ENCODE measurements at places on chromosomes 3 and 15.

DNA sequence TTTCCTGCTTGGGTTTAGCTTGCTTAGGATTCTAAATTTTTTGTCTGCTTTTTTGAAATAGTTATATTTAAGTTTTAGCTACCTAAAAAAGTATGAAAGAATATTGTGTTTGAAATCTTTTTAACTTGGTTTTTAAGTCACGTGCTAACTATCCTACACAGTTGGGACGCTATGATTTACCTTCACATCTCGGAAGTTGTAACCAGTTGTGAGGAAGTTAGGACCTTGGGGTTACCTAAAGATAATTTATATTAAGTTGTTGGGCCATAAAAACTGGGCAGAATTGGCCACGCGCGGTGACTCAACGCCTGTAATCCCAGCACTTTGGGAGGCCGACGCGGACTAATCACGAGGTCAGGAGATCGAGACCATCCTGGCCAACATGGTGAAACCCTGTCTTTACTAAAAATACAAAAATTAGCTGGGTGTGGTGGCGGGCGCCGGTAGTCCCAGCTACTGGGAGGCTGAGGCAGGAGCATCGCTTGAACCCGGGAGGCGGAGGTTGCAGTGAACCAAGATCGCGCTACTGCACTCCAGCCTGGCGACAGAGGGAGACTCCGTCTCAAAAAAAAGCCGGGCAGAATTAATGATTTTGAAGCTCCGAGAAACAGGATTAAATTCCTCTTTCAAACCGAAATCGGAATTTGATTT is 1.0 kb downstream of the ZFAND6 start:
- DNase-seq, result no peak

DNA sequence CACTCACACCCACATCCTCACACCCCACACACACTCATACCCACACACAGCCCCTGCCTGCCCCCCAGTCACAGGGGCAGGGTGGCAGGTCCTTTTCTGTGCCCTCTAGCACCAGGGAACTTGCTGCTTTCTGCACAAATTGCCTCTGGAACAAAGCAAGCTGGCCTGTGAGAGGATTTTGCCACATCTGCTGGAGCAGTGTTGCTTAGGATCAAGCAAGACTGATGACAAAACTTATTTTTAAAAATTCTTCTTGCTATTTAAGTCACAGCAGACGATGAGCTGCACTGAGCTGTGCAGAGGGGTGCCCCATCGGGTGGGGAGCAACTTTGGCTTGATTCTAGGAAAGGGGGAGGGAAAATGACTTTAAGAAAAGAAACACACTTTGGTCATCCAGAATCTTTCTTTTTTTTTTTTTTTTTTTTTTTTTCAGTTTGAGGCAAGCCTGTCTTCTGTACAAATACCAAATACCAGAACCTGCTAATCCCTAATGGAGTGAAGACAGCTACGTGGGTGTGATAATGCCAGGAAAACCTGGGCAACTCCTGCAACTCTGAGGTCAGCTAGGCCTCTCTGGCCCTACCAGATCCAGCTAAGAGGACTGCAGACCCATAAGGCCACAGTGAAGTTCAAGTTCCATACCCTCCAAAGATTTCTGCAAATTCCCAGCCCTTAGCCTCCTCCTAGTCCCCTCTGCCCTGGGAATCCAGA is 195.3 kb downstream of the ABHD5 start:
- no peak for DNase-seq

GRCh38 chr3:189727898-189728297 is 96.7 kb downstream of the TP63 start:
- DNase-seq, result no peak

GRCh38 chr15:82802497-82802896 is 3.4 kb downstream of the FSD2 start:
- DNase-seq, result no peak

- DNase-seq, result no peak
These were observed 54.8 kb upstream of the OXTR start for GRCh38 chr3:8824238-8824637.

DNA sequence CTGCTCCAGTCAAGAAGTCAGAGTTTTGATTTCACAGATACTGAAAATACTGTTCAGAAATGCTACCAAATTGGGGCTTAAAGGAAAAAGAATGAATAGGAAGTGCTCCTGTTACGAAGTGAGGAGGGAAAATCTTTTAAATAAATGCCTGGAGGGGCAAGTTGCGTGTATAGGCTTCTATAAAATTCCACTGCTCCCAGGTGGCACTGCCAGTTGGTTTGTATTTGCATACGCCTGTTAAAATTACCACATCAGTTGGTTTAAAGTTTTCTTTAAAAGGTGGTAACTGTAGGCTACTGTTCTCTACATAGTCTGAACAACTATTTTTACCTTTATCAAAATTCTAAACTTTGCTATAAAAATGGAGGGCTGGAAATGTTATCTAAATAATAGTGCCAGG is 123.5 kb downstream of the DLG1 start:
- DNase-seq, result no peak

GRCh38 chr3:127888564-127889107 is 26.4 kb upstream of the KBTBD12 start:
- no peak for DNase-seq

DNA sequence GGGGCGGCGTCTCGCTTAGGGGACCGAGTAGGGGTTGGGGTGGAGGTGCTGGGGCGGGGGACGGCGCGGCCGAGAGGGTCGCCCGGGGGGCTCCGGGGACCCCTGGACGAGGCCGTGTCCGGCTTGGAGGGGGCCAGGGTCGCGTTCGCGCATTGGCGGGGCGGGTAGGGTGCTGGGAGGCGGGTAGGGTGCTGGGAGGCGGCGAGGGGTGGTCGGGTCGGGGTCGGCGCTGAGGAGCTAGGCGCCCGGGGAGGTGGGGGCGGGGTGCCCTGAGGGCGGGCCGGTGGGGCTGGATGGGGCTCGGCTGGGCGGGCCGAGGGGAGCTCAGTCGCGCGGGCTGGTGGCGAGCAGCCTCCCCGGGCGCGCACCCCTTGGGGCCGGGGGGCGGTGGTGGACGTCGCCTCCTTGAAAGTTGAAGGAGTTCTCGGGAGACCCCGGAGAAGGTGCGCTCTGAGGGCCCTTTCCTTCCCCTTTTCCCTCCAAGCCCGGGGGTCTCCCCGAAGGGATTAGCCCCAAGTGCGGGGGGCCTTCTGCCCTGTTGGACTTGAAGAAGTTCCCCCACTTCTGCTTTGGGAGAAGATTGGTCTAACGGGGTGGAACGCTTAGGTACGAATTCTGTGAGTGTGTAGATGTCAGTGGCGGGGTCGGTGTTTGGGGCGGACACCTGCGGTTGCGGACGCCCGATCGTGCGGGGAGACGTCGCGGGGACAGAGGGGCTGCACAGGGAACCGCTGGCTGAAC is 543 bp downstream of the MEF2A start:
- no peak for DNase-seq

DNA sequence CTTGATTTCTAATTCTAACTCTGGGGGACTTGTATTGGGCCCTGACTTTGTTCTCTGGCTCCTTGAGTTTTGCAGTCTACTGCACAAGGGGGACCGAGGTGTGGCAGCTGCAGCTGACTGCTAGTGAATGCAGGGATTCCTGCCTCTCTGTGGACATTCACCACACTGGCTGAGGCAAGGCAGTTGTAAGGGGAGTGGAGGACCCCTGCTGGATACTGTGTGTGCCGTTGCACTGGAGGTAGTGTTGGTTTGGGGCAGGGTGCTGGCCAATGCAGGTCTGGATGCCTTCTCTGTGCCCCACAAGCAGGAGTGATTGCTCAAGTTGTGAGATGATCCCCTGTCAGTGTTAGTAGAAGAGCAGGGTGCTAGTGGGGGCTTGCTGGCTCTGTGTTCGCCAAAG is 626.1 kb downstream of the SQOR start:
- DNase-seq, result no peak

- DNase-seq, result no peak
These were observed 52.9 kb upstream of the WNT7A start for GRCh38 chr3:13932578-13933295.

GRCh38 chr3:128932516-128933212 is 53.2 kb downstream of the ACAD9 start:
- DNase-seq, result no peak

- peak; percentile 29 for DNase-seq
These were observed 239.3 kb upstream of the C2CD4B start for GRCh38 chr15:62404194-62404985.

DNA sequence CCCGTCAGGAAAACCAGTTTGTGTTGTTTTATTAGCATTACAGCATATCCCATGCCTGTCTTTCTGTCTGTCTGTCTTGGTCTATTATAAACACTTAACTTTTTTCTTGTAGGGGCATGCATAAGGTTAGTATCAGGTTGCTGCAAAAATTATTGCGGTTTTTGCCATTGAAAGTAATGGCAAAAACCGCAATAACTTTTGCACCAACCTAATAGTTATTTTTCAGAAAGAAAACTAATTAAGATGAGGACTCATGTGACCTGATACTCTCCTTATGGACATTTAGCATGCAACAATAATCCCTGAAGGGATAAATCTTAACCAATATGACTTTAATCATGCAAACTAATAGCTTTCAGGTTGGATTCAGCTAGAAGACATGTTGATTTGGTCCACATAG is 326.7 kb upstream of the SUCLG2 start:
- DNase-seq, result no peak

- DNase-seq, result no peak
These were observed 32.6 kb downstream of the BLM start for GRCh38 chr15:90749754-90750153.

DNA sequence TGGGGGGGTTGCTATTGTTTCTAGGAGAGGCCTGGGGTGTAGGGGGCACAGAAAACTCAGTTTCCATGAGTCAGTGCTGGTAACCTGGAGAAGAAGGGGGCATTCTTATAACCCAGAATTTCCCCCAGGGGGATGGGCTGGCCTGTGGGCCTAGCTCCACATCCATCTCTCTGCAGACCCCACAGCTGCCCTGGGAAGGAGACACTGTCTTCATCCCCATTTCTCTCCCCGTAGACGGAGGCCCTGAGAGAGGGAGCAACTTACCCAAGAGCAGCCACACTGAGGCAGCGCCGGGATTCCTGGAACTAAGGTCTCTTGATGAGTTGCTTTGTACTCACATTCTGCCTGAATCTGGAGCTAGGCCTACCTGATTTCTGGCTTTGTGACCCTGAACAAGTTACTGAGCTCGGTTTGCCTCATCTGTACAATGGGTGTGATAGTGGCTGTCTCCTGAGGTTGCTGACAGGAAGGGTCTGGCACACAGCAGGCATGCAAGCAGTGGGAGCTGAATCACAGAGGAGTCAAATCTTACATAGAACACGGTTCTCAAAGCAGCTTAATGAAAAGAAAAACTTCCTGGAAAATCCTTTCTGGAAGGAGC is 55.0 kb upstream of the LCTL start:
- DNase-seq, result no peak

DNA sequence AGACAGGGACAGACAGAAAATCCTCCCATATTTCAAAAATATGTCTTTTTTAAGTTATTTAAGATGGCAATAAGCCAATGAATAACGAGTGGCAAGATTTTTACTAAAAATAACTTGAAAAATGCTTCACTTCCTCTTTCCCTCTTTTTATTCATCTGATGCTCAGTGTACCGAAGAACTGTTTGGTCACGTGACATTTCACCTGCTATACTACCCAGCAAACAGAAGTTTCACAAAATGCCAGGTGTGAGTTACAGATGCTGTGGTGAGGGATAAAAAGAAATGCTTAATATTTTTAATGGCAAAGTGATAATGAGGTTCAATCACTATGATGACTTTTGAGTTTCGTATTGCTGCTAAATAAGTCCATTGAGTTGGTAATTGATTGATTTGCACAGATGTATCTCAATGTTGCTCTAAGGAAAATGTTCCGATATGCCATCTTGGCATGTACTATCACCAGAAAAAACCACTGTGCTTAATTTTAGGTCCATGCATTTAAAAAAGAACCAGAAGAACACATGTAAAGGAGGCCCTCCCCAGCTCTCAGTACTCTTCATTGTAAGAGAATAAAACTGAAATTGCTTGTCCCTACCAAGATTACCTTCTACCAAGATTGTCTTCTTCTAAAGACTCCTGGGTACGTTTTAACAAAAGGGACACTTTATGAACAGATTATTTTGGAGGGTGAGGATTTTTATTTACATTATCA is 26.0 kb upstream of the SEC62 start:
- no peak for DNase-seq
